ENCODE measurements at places on chromosomes 1 and 21.
A peak's percentile ranks its signal among the peaks of the same experiment; 100 is the strongest.

DNA sequence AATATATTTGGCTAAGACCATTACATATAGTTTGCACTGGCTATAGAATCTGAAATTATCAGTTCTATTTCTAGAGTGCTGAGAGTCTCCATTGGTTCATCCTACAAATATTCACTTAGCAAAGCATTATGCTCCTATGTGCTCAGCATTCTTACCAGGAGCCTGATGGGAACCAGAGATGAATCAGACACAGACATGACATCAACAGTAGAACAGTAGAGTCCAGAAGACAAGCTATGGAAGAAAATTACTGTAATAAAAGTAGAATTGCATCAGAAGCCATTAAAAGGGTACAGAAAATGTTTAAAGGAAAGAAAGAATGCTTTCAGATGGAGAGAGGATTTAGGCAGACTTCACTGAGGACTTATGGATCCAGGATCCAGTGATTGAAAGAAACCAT, 271.7 kb upstream of the SNX7 start:
- H3K27me3 ChIP-seq: no peaks in the 10 kb centered on the region
- DNase-seq: no peak
- no peak overlapping the region for H3K27ac ChIP-seq
- H3K36me3 ChIP-seq: no peaks in the 10 kb centered on the region

DNA sequence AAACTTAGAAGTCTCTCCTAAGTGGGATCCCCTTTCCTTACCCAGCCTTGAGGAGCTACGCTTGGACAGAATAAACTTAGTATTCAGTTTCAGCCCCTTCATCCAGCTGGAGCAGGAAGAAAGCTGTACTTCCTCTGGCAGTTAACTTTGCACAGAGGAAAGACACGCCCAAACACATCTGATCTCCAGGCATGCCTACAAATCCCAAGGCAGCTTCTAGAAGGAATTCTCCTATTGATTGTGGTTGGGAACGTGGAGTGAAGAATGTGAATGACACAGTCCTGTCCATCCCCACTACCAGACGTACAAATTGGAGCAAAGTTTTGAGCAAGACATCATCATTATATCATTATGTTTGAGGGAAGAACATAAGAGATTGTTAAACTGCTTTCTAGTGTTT, 6.6 kb upstream of the AK4 start:
- peaks cover 3% of the 10 kb centered on the region for H3K4me1 ChIP-seq
- DNase-seq: no peak
- H3K4me3 ChIP-seq: no peak overlapping the region

DNA sequence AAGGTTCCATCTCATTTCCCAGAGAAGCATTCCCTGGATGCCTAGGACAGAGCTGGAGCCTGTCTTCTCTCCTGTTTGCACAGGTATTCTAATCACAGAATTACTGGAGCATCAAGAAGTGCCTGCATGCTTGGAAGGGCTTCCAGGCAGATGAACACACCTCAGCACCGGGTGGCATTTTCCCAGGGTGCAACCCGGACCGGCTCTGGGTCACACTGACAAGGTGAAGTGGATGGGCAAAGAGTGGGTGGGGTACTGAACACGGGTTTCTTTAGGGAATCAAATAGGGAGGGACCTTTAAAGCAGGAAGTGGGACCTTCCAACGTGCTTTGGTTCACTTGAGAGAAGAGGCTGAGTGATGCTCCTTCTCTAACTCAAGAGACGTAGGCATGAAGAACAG, 7.1 kb upstream of the PEF1 start:
- H3K27me3 ChIP-seq: peaks cover 11% of the 10 kb centered on the region
- H3K27ac ChIP-seq: no peak overlapping the region
- no peak overlapping the region for H3K4me3 ChIP-seq
- H3K36me3 ChIP-seq: no peaks in the 10 kb centered on the region

DNA sequence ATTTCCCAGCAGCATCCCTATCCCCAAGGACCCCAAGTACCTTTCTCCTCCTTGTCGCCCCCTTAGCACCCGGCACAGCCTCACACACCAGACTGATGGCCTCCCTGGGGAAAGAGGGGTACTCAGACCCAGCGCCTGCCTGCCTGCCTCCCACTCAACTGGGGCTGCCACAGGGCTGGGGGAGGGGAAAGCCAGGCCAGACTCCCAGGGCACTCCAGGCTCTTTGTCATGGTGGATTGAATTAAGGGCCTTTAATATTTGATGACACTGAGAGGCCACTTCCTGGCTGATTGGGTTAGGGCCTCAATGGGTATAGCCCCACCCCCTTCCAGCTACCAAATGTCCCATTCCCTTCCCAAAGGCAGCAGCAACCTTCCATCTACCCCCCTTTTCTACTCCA, 1.8 kb downstream of the SHC1 start:
- DNase-seq: no peak
- peaks cover 41% of the 10 kb centered on the region for H3K4me1 ChIP-seq
- peak overlapping the region; percentile 63 for H3K27ac ChIP-seq
- peaks cover 3% of the 10 kb centered on the region for H3K36me3 ChIP-seq
- H3K27me3 ChIP-seq: no peaks in the 10 kb centered on the region
- peak overlapping the region; percentile 86 for H3K4me3 ChIP-seq

GRCh38 chr1:223363856-223364684, at the start of gene SUSD4:
SUSD4 (minus strand) TSS chr1:223364176; CDS start chr1:223363425, 751 bp downstream.
- H3K27ac ChIP-seq: no peak within 1 kb of the TSS
- peak; percentile 36 for DNase-seq
- peaks cover 80% of the 10 kb centered on the region for H3K27me3 ChIP-seq
- H3K4me1 ChIP-seq: peaks cover 12% of the 10 kb centered on the region

GRCh38 chr1:11318982-11319381, 46.0 kb downstream of the UBIAD1 start:
- peaks cover 16% of the 10 kb centered on the region for H3K4me1 ChIP-seq
- no peak overlapping the region for H3K4me3 ChIP-seq
- no peaks in the 10 kb centered on the region for H3K36me3 ChIP-seq

GRCh38 chr1:83043244-83043643, 955.7 kb downstream of the TTLL7 start:
- no peaks in the 10 kb centered on the region for H3K27me3 ChIP-seq
- no peak overlapping the region for H3K27ac ChIP-seq
- H3K4me3 ChIP-seq: no peak overlapping the region
- no peak for DNase-seq
- H3K36me3 ChIP-seq: peaks cover 3% of the 10 kb centered on the region

DNA sequence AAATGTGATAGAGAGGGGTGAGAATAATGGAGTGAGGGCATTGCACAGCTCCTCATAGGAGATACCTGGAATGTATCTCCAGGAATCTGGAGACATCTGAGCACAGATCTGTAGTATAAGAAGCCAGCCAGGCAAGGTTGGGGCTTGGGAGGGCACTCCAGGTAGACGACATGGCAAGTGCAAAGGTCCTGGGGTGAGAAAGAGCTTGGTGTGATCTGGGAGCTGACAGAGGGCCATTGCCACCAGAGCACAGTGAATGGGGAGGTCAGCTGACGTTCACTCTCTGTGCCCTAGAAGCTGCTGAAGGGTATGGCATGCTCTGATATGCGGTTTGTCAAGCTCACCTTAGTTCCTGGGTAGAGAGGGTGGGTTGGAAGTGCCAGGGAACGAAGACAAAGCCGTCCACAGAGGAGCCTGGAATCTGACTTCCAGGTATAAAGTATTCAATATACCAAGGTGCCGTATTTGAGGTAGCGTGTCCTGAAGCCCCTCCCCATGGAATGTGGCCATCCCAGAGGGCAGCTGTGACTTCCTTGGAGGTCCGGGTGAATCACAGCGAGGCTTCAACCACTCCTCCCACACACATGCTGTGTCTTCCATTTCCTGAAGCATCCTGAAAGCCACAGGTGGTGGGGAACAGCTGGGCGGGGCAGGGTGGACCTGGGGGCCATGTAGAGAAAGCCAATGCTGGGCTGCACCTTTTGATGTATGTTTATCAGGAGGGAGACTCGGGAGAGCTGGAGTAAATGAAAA, 182.7 kb upstream of the KLHDC7A start:
- no peak for DNase-seq
- H3K27me3 ChIP-seq: peaks cover 69% of the 10 kb centered on the region
- no peak overlapping the region for H3K4me3 ChIP-seq
- no peaks in the 10 kb centered on the region for H3K4me1 ChIP-seq

DNA sequence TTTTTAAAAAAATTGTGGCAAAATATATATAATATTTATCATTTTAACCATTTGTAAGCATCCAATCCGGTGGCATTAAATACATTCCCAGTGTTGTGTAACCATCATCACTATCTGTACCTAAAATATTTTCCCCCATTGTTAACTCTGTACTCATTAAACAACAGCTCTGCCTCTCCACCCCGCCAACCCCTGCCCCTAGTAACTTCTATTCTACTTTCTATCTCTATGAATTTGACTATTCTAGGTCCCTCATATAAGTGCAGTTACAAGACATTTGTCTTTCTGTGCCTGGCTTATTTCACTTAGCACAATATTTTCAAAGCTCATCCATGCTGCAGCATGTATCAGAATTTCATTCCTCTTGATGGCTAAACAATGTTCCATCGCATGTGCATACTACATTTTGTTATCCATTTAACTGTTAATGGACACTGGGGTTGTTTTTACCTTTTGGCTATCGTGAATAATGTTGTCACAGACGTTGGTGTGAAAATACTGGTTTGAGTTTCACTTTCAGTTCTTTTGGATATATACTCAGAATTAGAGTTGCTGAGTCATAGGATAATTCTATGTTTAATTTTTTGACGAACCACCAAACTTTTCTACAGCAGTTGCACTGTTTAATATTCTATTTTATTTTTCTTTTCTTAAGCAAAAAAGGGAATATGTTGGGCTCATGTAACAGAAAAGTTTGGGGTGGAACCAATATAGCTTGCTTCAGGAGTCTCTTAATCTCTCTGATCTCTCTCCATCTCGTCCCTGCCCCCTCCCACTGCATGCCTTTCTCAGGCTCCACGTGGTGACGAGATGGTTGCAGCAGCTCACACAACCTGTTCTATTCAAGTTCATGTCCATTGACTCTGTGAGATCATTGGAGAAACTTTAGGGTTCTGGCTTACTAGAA, 25.2 kb upstream of the RCAN1 start:
- no peak overlapping the region for H3K27ac ChIP-seq
- no peak overlapping the region for H3K4me3 ChIP-seq
- no peaks in the 10 kb centered on the region for H3K36me3 ChIP-seq
- DNase-seq: no peak
- H3K4me1 ChIP-seq: no peaks in the 10 kb centered on the region

GRCh38 chr1:22038036-22038435, 14.5 kb upstream of the CDC42 start:
- DNase-seq: no peak
- no peaks in the 10 kb centered on the region for H3K27me3 ChIP-seq
- no peak overlapping the region for H3K4me3 ChIP-seq
- no peak overlapping the region for H3K27ac ChIP-seq

- peak; percentile 85 for DNase-seq
- no peaks in the 10 kb centered on the region for H3K27me3 ChIP-seq
- H3K27ac ChIP-seq: peak overlapping the region; percentile 70
- H3K4me3 ChIP-seq: peak overlapping the region; percentile 42
- peaks cover 27% of the 10 kb centered on the region for H3K4me1 ChIP-seq
These were observed 2.8 kb downstream of the S100A6 start for GRCh38 chr1:153532769-153533599.

DNA sequence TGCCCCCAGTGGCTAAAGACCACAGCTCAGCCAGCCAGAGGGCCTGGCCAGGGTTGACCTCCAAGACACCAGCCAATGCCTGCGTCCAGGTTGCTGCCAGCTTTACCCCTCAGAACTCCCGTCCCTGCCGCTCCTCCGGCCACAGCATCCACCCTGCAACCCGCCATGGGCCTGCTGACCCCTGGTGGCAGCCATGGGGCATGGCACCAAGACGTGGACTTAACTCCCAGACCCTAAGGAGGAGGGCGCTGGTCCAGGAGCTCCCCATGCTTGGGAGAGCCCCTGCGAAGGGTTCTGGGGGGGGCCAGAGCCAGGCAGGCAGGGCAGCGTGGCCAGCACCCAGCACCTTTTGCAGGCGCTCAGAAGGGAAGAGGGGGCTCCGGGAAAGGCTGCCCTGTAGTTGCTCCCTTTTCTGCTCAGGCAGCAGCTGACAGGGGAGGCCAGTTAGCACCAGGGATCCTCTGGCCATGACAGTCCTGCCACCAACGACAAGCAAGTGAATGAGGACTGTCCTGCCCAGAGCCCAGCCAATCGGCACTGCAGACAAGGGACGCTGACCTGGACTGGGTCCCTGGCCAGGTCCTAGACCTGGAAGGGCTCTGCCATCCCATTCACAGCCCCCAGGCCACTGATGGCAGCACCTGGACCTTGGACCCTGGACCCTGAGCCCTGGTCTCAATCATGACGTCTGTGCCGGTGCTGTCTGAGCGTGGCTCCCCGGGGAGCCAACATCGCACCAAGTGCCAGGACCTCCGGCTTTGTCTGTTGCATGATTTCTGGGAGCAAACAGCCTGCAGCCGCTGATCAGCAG, 246.2 kb downstream of the NPHP4 start:
- no peak overlapping the region for H3K4me3 ChIP-seq
- no peaks in the 10 kb centered on the region for H3K27me3 ChIP-seq
- no peak overlapping the region for H3K27ac ChIP-seq
- peaks cover 29% of the 10 kb centered on the region for H3K4me1 ChIP-seq
- no peaks in the 10 kb centered on the region for H3K36me3 ChIP-seq

- H3K4me1 ChIP-seq: no peaks in the 10 kb centered on the region
- no peak for DNase-seq
- no peaks in the 10 kb centered on the region for H3K27me3 ChIP-seq
- no peaks in the 10 kb centered on the region for H3K36me3 ChIP-seq
These were observed 316.9 kb upstream of the SGIP1 start for GRCh38 chr1:66217021-66217420.

GRCh38 chr21:41242238-41242829, 74.3 kb upstream of the FAM3B start:
- H3K27ac ChIP-seq: no peak overlapping the region
- H3K4me3 ChIP-seq: no peak overlapping the region

- no peak overlapping the region for H3K4me3 ChIP-seq
- DNase-seq: no peak
- peak overlapping the region; percentile 84 for H3K27ac ChIP-seq
- H3K4me1 ChIP-seq: peaks cover 18% of the 10 kb centered on the region
These were observed 247.9 kb upstream of the LYPLAL1 start for GRCh38 chr1:218925777-218926176.

DNA sequence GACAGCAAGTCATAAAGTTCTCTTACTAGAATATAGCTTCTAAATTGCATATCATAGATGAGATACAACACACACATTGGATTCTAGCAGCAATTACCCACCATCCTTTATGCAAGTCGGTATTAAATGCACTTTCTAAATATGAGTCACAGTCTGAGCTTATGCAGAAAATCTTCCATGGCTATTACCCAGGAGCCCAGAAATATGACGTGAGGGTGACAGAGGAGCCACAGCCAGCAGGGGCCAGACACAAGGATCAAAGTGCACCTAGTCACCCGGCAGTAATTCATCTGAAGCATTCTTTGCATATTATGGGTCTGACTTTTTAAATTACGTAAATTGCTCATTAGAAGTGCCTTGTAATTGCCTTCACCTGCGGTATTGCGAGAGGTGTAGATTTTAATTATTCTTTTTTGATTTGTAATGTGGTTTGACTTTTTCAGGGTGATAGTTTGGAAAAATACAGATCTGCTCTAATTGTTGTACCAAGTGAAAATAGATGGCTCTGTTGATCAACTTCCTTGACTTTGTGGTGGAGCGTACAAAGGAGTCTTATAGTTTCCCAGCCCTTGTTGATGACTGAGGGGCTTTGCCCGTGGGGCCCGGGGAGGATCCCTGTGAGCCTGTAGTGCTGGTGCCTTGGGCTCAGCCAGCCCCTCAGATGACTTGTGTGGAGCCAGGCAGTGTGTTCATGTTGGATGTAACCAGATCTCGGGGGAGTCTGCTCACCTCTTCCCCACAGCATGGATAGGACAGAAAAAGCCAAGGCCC, 470.0 kb upstream of the VAMP3 start:
- H3K4me1 ChIP-seq: peaks cover 39% of the 10 kb centered on the region
- H3K27ac ChIP-seq: no peak overlapping the region
- H3K4me3 ChIP-seq: no peak overlapping the region
- no peak for DNase-seq
- H3K36me3 ChIP-seq: peaks cover 7% of the 10 kb centered on the region

Measured in neural crest cell (in vitro differentiated cells).